ENCODE measurements at places on chromosomes 7 and 10.
A peak's percentile ranks its signal among the peaks of the same experiment; 100 is the strongest.

DNA sequence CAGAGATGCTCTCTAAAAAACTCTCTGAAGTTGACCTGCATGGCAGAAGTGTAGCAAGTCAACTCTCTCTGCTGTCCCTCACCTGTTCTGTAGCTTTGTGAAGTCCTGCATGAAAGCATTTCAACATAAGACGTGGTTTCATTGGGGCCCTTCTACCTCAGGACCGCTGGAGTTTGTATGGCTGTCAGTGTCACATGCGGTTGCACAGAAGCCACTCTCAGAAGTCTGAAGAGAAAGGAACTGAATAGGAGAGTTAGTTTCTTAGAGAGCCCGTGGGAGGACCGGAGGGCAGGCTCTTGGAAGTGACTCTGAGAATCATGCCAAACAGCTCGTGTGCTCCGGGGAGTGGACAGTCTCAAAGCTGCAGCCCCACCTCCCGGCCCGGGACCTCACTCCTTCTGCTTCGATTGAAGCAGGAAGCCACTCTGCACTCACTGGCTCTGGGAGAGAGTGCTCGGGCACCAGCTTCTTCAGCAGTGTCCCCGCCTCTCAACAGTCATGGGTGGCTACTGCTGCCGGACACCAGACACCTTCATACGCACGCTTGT lies 486.7 kb downstream of the SDK1 start:
- H3K36me3 ChIP-seq, result no peaks in the 10 kb centered on the region
- H3K4me1 ChIP-seq, result no peaks in the 10 kb centered on the region
- no peak overlapping the region for H3K4me3 ChIP-seq
- no peak for DNase-seq

GRCh38 chr10:11573497-11573896 lies 38.0 kb downstream of the USP6NL start:
- H3K27ac ChIP-seq, result no peak overlapping the region
- H3K27me3 ChIP-seq, result no peaks in the 10 kb centered on the region
- no peak overlapping the region for H3K4me3 ChIP-seq
- H3K4me1 ChIP-seq, result no peaks in the 10 kb centered on the region

GRCh38 chr10:96919785-96920430 lies 87.8 kb downstream of the LCOR start:
- no peak overlapping the region for H3K27ac ChIP-seq
- H3K4me1 ChIP-seq, result peaks cover 17% of the 10 kb centered on the region
- peaks cover 10% of the 10 kb centered on the region for H3K36me3 ChIP-seq
- no peak for DNase-seq
- H3K4me3 ChIP-seq, result no peak overlapping the region
- H3K27me3 ChIP-seq, result no peaks in the 10 kb centered on the region

DNA sequence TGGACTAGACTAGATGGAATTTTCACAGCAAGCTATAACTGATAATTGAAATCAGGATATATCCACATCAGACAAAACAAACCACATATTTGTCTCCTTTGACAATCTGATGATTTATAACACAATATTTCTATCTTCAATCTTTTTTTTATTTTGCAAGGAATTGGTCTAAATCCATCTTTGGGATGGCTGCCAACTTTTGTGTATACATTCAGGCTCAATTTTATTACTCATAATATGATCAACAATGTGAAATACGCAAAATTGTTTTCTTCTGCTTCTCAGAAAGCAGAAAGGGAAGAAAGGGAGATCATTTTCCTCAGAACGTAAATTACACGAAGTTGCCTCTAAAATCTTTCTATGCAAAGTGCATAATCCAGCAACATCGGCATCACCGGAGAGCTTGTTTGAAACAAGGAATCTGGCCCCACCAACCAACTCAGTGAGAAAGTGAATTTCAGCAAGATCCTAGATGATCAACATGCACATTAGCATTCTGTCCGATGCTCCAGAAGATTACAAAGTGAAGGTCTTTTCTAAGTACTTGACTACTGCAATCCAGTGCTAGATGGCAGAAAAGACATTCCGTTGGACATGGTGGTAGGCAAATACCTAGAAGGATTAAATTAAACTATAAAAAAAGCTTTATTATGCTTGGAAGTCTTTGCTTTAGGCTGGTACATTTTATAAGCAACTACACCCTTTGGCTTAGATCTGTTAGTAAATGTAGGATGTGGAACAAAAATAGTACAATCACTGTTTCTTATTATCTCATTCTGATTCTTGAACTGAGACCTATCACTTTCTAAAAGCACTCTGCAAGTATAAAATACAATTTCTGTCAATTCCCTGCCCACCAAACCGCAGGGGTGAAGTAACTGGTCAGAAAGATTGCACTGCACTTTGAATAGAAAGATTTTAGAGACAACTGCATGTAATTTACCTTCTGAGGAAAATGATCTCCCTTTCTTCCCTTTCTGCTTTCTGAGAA lies 126.4 kb upstream of the RSU1 start:
- H3K27ac ChIP-seq, result peak overlapping the region; percentile 0
- H3K4me1 ChIP-seq, result peaks cover 7% of the 10 kb centered on the region
- H3K27me3 ChIP-seq, result no peaks in the 10 kb centered on the region
- no peak overlapping the region for H3K4me3 ChIP-seq

GRCh38 chr10:77084431-77085144 lies 553.0 kb downstream of the KCNMA1 start:
- H3K27ac ChIP-seq, result no peak overlapping the region
- H3K27me3 ChIP-seq, result no peaks in the 10 kb centered on the region
- H3K36me3 ChIP-seq, result no peaks in the 10 kb centered on the region
- no peaks in the 10 kb centered on the region for H3K4me1 ChIP-seq
- DNase-seq, result no peak
- H3K4me3 ChIP-seq, result no peak overlapping the region

DNA sequence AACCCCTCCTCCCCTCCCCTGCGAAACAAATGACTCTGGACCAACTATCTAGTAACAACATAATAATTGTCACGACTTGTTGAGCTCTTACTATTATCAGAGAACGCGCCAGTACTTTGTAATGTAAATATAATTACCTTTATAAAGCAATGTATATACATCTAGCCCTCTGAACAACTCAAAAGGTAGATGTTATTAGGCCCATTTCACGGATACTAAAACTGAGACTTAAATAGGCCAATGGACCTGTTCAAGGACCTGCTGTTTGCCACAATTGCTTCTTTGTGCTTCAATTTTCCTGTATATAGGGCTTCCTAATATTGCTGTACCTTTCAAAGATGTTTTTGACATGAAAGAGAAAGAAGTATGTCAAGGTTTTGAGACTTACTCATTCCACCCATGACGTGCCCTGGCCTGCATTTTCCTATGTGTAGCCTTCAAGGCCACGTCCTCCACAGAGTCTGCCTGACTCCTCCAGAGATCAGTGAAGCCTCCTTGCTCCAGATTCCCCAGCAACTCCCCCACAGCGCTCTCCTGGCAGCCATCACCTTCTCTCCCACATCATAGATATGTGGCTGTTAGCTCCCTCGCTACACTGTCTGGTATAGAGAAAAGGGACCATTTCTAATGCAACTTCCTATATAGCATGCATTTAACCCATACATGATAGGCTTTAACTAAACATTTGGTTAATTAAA lies 156.6 kb downstream of the SKIDA1 start:
- no peak overlapping the region for H3K27ac ChIP-seq
- H3K27me3 ChIP-seq, result no peaks in the 10 kb centered on the region
- DNase-seq, result no peak
- peaks cover 5% of the 10 kb centered on the region for H3K4me1 ChIP-seq
- H3K4me3 ChIP-seq, result no peak overlapping the region

GRCh38 chr7:27100694-27101170 lies 1.8 kb downstream of the HOXA2 start:
- H3K4me1 ChIP-seq, result peaks cover 36% of the 10 kb centered on the region
- H3K36me3 ChIP-seq, result peaks cover 34% of the 10 kb centered on the region
- H3K4me3 ChIP-seq, result no peak overlapping the region
- H3K27me3 ChIP-seq, result peaks cover 86% of the 10 kb centered on the region
- DNase-seq, result no peak

GRCh38 chr7:89023206-89023605 lies 227.7 kb upstream of the TEX47 start:
- H3K27me3 ChIP-seq, result no peaks in the 10 kb centered on the region
- no peak overlapping the region for H3K4me3 ChIP-seq
- no peaks in the 10 kb centered on the region for H3K4me1 ChIP-seq
- DNase-seq, result no peak
- no peaks in the 10 kb centered on the region for H3K36me3 ChIP-seq
- no peak overlapping the region for H3K27ac ChIP-seq

Measured in effector memory CD8-positive, alpha-beta T cell (primary cell).